ENCODE measurements at places on chromosomes 12 and 14. TPM values are rescaled to one million over a fixed set of nuclear protein-coding genes. Genes with fewer than 3 reads are reported as not detected.

DNA sequence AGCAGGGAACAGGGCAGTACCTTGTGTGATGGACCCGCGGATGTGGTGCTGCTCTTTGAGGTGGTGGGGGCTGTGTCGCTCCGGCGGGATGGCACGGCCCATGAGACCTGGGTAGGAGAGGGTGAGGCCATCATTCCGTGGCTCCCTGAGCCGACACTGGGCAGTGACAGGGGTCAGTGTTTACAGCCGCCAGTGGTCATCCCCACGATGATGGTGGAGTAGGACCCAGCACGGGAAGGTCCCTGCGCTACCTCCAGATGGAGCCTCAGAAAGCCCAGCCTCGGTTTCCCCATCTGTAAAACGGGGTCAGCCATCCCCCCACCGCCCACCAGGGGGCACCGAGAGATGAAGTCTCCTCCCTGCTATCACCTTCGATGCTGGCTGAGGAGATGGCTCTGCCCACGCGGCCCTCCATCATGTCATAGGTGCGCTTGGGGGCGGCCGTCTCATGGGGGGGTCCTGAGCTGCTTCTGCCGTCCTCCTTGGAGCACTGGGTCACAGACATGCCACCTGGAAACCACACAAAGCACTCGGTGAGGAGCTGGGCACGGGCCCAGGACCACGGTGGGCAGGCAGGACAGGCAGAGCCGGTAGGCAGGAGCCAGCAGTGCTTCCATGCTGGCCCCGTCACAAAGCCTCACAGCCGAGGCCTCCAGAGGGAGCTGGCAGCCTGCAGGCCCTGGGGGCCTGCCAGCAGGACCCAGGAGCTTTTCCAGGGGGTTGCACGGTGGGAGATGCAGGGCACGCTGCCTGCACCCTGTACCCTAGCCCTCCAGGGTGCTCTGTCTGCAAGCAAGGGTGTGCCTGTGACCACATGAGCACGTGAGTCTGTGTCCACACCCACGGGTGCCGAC is 53.1 kb downstream of the RFLNA start:
- no peak for DNase-seq

DNA sequence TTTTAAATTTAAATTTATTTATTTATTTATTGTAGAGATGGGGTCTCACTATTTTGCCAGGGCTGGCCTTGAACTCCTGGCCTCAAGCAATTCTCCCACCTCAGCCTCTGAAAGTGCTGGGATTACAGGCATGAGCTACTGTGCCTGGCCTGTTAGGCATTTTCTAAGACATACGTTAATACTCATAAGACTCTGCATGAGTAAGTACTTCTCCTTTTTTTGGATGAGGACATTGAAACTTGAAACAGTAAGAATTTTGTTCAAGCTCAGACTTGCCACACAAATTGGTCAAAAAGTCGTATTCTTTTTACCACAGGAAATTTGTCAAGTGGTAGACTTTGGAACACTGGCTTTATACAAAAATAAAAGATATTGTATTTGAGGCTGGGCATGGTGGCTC is 187.4 kb upstream of the RASSF8 start:
- DNase-seq, result no peak

GRCh38 chr12:91127306-91127705 is 16.0 kb upstream of the LUM start:
- no peak for DNase-seq

- no peak for DNase-seq
Measured at GRCh38 chr14:34172550-34173368, 221.9 kb upstream of the EGLN3 start.

DNA sequence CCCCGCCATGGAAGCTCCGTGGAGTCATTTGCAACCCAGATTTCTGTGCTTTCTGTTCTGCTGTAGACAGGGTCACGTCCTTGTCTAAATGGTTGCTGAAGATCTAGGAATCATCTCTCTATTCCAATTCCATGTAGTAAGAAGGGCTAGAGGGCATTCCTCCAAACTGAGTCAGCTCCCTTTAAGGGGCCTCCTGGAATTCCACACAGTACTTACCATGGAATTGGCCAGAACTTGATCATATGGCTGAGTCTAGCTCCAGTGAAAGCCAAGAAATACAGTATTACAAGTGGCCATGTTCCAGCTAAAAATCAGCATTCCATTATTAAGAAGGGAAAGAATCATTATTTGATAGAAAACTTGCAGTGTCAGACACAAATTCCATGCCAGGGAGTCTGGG is 171.9 kb downstream of the PRKCH start:
- DNase-seq, result no peak

DNA sequence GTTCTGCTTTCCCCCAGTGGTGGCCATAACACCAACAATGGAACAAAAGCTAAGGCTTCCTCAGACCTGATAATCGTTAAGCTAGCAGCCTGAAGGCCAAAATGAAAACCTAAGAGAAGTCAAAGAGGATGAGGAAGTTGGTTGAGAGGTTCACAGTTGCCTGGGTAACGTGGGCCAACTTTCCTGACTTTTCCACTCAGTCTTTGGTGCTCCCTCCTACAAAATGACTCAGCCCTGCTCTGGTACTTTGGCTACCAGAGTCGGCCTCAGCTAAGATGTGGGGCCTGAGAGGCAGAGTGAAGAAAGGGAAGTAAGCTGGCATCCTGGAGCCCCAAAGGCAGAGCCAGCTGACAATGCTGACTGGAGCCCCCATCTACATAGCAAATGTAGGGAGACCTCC is 14.9 kb upstream of the FKBP11 start:
- DNase-seq, result no peak

DNA sequence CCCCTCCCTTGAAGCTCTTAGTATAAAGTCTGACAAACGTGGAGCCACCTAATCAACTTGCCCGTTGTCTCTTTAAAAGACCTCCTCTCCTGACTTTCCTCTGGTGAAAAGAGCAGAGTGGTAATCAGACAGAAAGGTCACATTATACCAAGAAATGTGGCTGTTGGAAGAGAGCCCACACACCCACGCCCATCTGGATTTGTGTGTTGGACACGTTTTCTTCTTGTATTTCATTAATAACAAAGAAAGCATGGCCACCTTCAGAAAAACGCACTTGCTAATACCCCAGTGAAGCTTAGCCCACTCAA is 41.3 kb downstream of the CCDC60 start:
- DNase-seq, result no peak

DNA sequence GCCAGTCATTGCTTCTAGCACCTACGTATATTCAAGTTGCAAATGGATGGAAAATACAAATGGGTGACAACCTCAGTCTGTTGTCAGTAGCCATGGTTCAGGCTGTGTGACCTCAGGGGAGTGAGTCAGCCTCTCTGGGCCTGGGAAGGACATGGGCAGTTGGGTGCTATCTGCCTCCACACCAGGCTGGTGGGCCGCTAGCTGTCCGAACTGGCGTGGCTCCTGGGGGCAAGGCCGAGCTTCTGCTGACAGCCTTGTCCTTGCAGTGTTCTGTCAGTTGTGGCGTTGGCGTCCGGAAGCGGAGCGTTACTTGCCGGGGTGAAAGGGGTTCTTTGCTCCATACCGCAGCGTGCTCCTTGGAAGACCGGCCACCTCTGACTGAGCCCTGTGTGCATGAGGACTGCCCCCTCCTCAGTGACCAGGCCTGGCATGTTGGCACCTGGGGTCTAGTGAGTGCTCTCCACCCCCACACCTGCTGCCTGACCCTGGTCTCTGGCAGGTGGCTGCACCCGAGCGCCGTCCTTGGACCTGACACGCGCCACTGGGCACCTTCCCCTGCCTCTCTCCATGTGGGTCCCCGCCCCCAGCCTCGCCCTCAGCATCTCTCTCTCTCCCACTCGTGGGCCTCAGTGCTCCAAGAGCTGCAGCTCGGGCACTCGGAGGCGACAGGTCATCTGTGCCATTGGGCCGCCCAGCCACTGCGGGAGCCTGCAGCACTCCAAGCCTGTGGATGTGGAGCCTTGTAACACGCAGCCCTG is 17.1 kb downstream of the PAPLN start:
- DNase-seq, result peak; percentile 19

GRCh38 chr14:102362084-102362483 is 606 bp downstream of the CINP start:
- no peak for DNase-seq

- DNase-seq, result no peak
Measured at GRCh38 chr14:37147310-37147880, 25.0 kb downstream of the SLC25A21 start.

- no peak for DNase-seq
Measured at GRCh38 chr12:62722971-62723680, 211.8 kb downstream of the PPM1H start.

- no peak for DNase-seq
Measured at GRCh38 chr12:131897875-131898274, 3.5 kb downstream of the ULK1 start.

DNA sequence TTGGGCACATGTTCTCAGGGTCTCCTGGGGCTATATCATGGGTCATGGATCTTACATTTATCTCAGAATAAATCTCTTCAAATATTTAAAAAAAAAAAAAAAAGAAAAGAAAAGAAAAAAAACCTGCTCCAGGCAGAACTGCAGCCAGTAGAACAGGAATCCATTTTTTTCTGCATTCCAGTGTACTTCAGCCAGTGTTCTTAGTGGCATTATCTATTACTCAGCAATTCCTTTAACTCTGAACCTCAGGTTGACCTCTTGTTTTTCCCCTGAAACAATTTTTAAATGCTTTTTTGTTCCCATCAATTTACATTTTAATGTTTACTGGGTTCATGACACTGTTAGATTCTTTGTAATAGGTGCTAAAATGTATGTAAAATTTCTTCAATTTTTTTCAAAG is 66.7 kb upstream of the STXBP6 start:
- no peak for DNase-seq

Gene AVPR1A
- 2.5 TPM for total RNA-seq

DNA sequence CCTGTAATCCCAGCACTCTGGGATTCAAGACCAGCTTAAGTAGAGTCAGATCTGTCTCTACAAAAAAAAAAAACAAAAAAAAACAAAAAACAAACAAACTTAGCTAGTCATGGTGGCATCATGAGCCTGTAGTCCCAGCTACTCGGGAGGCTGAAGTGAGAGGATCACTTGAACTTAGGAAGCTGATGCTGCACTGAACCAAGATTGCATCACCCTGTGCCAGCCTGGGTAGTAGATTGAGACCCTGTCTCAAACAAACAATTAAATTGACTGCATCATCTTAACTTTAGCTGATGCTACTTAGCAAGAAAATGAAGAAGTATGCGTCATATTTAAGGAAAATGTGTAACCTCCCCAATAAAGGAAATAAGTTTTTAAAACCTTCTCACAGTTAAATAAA is 136.6 kb upstream of the ATXN7L3B start:
- DNase-seq, result no peak
